HCT116 (cell line): ENCODE measurements at places on chromosomes 16 and 17. TPM values are rescaled to one million over a fixed set of nuclear protein-coding genes. Genes with fewer than 3 reads are reported as not detected.

The CD300A gene
- total RNA-seq, result 0.71 TPM

The SLC16A13 gene
- total RNA-seq, result 6.8 TPM

DNA sequence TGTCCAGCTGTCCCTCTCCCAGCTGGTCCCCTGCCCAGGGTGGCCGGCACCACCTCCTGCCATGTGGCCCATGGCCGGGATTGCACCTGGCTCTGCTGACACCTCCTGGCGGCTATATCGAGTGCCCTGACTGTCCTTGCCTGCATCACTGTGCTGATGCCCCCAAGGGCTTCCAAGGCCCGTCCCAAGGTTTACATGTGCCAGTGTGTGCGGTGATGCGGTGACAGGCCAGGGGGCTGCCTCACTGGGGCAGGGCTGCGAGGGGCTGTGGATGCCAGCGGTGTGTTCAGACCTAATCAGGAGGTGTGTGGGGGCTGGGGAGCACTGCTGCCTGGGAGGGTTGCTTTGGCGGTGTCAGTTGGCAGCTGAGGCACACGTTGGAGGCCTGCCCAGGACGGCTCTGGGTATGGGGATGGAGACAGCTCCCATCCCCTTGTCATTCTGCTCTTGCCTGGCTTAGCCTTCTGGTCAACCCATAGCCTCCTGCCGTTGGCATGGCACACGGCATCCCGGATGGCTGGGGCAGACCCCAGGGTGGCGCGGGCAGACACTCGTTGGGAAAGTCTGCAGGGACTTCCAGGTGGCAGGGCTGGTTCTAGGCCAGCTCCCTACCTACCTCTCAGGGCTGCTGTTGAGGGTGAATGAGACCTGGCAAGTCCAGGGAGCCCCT, 5.5 kb downstream of the MAP2K3 start:
- peaks cover 21% of the 10 kb centered on the region; the same call in 1 of the 2 replicates for H3K36me3 ChIP-seq
- no peaks in the 10 kb centered on the region for H3K27me3 ChIP-seq
- no peak for DNase-seq
- H3K4me1 ChIP-seq, result peaks cover 42% of the 10 kb centered on the region

The NOXO1 gene
- total RNA-seq, result 10.0 TPM

DNA sequence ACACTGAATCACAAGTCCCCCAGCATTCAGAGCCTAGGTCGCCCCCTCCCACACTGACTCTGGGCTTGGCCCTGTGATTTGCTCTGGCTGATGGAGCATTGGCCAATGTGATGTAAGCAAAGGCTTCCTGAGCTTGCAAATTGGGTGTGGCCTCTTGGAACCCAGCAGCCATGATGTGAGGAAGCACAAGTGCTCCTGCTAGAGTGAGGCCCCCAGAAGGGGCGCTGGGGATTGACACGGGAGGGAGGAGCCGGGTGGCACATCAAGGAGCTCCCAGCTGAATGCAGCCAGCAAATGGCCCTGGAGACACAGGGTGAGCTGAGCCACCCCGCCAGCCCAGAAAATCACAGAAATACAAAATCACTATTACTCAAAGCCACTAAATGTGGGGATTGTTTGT, 308.5 kb downstream of the C16orf95 start:
- no peaks in the 10 kb centered on the region for H3K4me1 ChIP-seq
- no peaks in the 10 kb centered on the region for H3K27me3 ChIP-seq
- DNase-seq, result no peak
- H3K36me3 ChIP-seq, result no peaks in the 10 kb centered on the region
- H3K27ac ChIP-seq, result no peak overlapping the region
- no peak overlapping the region for H3K4me3 ChIP-seq

The STH gene
- total RNA-seq, result not detected

GRCh38 chr17:81239714-81240555, 817 bp downstream of the NDUFAF8 start:
- H3K36me3 ChIP-seq, result no peaks in the 10 kb centered on the region
- H3K27me3 ChIP-seq, result no peaks in the 10 kb centered on the region
- H3K4me3 ChIP-seq, result peak overlapping the region; percentile 100
- peak overlapping the region; percentile 86 for H3K27ac ChIP-seq
- H3K4me1 ChIP-seq, result peaks cover 35% of the 10 kb centered on the region

DNA sequence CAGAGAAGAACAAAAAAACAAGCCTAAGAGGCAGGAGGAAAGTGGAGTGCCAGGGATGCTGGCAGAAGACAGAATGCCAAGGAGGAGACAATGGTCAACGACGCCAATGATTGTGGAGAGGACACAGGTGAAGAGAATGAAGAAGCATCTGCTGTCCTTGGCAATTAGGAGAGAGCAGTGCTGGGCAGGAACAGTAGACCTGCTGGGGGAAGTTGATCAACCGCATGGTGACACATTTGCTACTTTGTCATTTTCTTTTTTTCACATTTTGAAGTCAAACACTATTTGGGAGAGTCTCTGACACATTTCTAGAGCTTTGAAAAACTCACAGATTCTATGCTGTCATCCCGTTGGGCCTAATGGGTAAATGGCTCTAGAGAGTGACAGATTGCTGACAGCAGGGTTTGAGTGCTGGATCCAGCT, 1.1 kb upstream of the PIK3R6 start:
- no peaks in the 10 kb centered on the region for H3K4me1 ChIP-seq
- no peak overlapping the region for H3K27ac ChIP-seq
- no peak for DNase-seq
- no peak overlapping the region for H3K4me3 ChIP-seq
- no peaks in the 10 kb centered on the region for H3K36me3 ChIP-seq

DNA sequence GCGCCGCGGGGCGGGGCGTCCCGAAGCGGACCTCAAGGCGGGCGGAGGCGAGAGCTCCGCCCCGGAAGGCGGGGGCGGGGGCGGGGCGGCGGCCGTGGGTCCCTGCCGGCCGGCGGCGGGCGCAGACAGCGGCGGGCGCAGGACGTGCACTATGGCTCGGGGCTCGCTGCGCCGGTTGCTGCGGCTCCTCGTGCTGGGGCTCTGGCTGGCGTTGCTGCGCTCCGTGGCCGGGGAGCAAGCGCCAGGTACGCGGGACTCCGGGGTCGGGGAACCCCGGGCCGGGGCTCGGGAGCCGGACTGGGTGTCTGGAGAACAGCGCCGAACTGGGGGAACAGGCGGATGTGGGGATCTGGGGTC, at the start of gene TNFRSF12A:
TNFRSF12A (plus strand) TSS at position 122 of the 357 bp plus-strand sequence; CDS start at position 152, 30 bp downstream.
- H3K4me1 ChIP-seq, result peaks cover 66% of the 10 kb centered on the region
- peak; percentile 49 for DNase-seq
- no peaks in the 10 kb centered on the region for H3K27me3 ChIP-seq
- no peaks in the 10 kb centered on the region for H3K36me3 ChIP-seq
- H3K27ac ChIP-seq, result peak within 1 kb of the TSS; percentile 100
- H3K4me3 ChIP-seq, result peak within 1 kb of the TSS; percentile 95

- H3K27ac ChIP-seq, result peak overlapping the region; percentile 96; the same call in 1 of the 2 replicates
- DNase-seq, result no peak
- peaks cover 48% of the 10 kb centered on the region for H3K36me3 ChIP-seq
- peak overlapping the region; percentile 67 for H3K4me3 ChIP-seq
- H3K27me3 ChIP-seq, result no peaks in the 10 kb centered on the region
Measured at GRCh38 chr17:57985675-57985974, 2.4 kb downstream of the VEZF1 start.

- no peaks in the 10 kb centered on the region for H3K27me3 ChIP-seq
- DNase-seq, result no peak
- H3K27ac ChIP-seq, result no peak overlapping the region
- H3K36me3 ChIP-seq, result no peaks in the 10 kb centered on the region
- H3K4me3 ChIP-seq, result no peak overlapping the region
Measured at GRCh38 chr16:79329166-79329521, 271.4 kb downstream of the MAF start.
